ENCODE measurements at places on chromosomes 2 and 18.

DNA sequence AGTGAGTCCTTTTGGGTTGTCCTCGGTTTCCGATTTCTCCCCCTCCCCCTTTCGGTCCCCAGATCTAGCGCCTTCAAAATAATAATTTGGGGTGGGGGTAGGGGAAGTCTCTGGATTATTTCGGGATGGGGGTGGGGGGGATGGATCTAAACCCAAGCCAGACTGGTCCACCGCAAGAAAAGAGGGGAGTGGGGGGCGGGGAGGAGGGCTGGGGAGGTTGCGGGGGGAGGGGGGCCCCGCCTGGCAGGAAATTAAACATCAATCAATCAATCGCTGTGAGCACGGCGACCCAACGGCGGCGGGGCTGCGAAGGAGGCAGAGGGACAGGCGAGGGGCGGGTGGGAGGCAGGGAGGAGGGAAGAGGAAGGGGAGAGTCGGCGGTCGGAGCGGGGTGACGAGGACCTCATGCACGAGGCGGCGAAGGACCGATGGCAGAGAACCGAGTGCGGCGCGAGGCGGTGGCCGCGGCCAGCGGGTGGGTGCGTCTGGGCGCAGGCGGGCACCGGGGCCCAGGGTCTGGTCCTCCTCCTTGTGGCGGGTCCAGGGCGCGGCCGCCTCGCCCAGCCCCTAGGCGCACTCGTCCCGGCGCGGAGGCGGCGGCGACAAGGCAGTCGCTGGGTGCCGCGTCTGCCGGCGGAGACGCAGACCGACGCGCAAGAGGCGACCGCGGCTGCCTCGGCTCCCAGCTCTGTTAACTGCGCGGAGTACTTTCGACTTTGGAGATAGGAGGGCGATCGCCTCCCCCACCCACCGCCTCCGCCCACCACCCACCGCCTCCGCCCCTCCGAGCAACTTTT, 468 bp upstream of the SATB2 start:
- DNase-seq = no peak

DNA sequence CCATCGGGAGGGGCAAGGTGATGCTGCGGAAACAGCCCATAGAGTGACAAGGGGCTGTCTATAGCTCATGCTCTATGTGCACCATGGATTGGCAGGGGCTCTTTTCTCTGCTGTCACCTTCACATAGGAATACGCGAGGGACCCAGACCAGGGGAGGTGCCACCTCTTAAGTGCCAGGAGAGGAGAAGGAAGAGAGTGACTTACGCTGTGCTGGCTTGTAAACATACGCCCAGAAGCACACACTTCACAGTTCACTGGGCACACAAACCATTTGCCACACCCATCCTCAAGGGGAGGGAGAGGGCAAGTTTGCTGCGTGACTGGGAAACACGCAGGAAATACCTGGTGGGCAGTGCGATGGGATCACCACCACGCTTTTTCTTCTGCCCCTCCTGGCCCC, 65.1 kb upstream of the GPR45 start:
- no peak for DNase-seq

DNA sequence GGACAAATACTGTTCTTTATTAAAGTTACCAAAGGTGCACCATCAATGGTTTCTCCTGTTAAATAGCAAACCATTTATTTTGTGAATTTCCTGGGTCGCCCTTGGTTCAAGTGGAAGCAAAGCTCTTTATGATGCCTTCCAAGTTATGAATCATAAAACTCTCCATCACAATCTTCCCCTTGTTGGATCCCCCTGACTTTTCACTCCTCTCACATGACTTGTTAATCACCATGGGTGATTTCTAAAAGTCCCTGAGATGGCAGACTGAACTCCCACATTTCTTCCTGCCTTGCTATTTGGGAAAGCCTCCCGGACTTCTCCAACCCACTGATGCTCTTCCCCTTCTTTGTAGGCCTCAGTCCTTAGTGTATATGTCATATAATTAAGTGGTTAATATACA, 176.0 kb downstream of the THADA start:
- DNase-seq = no peak

GRCh38 chr2:44116319-44116718, 52.4 kb upstream of the PPM1B start:
- no peak for DNase-seq

- no peak for DNase-seq
Observed at GRCh38 chr2:23751747-23752265, 175.1 kb downstream of the ATAD2B start.

DNA sequence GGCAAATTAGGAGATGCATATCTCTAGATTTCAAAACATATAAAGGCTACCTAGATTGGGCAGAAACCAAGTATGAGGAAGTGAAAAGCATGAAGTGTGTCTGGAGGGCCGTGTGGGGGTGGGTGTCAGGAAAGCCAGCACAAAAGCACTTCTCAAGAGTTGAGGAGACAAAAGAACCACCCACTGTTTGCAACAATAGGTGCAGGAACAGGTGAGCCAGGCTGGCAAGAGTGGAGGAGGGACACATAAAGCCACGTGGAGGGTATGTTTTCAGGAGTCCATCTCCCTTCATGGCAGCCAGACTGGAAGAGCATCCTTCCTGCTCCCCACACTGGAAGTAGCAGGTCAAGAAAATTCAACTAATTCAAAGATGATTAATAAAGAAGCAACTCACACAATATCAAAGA, 96.4 kb downstream of the CERS6 start:
- no peak for DNase-seq

DNA sequence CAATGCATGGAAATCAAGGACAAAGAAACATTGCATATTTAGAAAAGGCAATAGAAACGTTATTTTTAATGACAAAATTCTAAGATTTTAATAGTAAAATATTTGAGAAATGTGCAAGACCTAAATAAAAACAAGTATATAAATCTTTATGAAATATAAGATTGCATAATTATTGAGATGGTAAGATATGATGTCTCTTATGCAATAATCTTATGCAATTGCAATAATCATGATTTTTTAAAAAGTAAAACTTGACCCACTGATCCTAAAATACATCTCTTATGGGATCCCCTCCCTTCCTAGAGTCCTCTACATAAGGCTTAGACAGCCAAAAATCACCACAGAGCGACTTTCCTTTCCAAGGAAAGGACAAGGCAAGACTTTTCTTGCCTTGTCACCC, 249.0 kb downstream of the DOK6 start:
- DNase-seq = no peak

- DNase-seq = no peak
Observed at GRCh38 chr2:68415521-68415920, 50.4 kb downstream of the PLEK start.

DNA sequence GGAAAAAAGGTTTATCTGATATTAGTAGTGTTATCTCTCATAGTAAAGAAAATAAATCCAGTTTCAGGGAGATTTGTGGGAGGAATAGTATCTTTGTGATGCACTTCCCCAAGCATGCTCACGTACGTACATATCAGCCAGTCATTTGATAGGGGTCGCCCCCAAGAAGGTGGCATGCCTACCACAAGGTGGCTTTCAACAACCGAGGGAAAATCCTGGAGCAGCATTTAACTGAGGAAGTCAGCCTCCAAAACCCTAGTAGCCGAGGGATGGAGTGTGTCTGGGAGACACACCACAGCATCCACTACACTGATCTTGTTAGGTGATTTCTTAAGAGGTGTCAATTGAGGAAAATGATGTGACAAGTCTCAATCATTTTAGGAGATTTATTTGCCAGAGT, 623.9 kb downstream of the NYAP2 start:
- no peak for DNase-seq

DNA sequence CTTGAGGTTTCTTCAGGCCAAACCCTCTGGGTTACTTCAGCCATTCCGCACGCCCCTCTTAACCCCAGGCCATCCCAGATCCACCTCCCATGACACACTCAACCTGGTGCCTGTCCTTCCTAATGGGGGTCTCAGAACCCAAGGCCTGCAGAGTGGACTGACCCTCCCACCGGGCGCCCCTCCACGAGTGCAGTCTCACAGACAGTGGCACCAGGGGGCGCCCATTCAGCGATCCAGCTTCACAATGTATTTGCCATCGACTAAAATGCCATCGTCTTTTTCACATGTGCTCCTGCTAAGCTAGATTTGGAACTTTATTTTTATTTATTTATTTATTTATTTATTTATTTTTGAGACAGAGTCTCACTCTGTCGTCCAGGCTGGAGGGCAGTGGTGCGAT, 38.5 kb downstream of the INPP5D start:
- no peak for DNase-seq

GRCh38 chr2:26752656-26753055, 11.4 kb upstream of the SLC35F6 start:
- no peak for DNase-seq

DNA sequence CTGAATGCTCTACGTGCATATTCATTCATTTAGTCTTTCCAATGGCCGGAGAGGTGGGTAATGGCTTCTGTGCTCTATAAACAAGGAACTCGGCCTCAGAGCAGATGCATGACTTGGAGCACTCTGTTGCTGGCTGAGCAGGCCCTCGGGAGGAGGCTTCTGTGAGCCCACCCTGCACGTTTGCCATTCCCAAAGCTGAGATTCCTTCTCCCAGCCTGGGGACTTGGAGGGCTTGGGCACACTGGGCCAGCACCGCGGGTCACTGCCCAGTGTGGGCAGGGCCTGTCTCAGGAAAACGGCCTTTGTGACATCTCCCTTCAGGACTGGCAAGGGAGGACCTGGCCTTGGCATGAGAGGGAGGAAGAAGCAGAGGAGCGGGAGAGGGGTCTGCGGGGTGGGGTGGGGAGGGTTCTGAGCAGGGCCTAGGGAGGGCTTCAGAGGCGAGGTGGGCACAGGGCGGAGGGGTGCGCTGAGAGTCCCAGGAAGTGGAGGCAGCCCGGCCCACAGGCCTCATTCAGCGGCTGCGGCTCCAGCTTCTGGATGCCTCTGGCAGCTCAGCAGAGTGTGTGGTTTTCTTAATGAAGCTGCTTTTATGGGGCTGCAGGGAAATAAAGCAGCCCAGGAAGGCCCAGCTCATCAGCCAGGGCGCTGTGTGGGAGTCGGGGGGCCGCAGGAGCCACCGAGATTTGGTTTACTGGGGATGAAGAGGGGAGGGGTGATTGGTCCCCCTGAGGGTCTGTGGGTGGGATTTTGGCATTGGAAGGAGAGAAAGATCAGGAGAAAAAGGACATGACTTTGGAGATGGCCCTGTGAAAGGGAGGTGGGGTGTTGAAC, 51.7 kb upstream of the OTOF start:
- no peak for DNase-seq

GRCh38 chr2:109397893-109398292, 215.9 kb downstream of the SEPTIN10 start:
- no peak for DNase-seq
